ENCODE measurements at places on chromosomes 5 and 9.

- DNase-seq, result no peak
These were observed 210.6 kb downstream of the PCSK5 start for GRCh38 chr9:76101075-76101474.

DNA sequence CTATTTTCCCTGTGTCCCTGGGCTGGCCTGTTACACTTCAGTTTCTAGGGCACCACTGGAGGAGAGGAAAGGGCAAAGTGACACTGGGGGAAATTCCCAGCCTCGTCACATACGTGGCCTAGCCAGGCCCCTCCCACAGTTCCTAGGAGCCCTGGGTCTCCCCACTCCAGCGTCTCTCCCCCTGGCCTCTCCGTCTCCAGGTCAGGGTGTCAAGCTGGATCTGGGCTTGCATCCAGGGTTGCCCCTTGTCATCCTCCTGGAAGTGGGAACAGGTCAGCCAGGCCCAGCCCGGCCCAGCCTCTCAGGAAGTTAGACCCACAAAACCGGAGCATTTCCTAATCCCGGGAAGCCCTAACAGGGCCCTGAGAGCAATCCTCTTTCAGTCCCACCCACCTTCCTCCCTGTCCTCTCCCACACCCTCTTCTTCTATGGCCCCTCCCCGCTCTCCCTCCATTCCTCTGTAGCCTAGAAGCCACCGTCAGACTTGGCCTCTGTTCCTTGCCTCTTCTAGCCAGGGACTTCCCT is 4.7 kb upstream of the TNIP1 start:
- DNase-seq, result no peak

GRCh38 chr9:83007521-83008300 is 55.2 kb downstream of the RASEF start:
- DNase-seq, result no peak

- DNase-seq, result no peak
These were observed 17.1 kb downstream of the SLIT3 start for GRCh38 chr5:169283887-169284286.

GRCh38 chr9:104879555-104880309 is 48.2 kb downstream of the ABCA1 start:
- DNase-seq, result no peak

DNA sequence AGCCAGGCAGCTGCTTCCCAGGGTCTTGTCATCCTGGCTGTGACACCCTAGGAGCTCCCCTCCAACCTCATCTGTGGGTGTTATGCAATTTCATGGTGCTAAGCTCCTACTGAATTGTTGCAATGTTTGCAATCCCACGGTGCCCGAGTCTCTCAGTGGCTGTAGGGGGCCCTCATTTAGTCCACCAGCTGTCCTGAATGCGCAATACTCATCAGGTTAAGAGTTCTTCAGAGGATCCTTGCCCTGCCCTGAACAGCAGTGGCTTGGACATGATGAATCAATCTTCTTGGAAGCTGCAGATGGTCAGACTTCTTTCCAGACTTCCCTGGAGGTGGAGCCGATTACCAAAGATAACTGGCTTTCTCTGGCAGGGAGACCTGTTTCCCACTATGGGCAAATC is 584.1 kb downstream of the CCDC171 start:
- no peak for DNase-seq

GRCh38 chr9:19232823-19233194 is 2.3 kb downstream of the DENND4C start:
- no peak for DNase-seq

DNA sequence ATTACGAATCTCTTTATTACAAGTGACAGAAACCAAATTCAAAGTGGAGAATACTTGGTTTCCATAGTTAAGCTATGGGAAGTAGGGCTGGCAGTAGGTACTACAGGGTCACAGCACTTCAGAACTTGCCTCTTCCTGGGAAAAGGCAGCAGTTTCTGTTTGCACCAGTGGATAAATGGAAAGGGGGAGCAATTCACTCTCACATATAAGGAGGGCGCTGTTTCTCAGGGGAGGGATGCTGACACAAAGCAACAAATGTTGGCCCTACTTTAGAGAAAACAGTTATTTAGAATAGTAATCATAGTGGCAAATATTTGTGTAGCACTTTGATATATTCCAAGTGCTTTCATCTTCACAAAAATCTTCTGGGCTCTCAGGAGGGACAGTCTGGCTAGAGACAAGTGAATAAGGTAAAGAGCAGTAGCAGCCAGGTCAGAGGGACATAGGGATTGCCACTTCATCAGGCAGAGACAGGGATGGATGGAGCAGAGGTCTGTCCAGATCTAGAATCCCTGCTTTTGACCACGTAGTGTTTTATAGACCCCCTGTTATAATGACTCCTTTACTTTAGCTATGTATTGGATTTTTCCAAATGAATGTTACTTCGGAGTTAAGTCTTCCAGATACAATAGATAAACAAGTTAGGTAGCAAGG is 554.8 kb upstream of the SGCD start:
- DNase-seq, result no peak

DNA sequence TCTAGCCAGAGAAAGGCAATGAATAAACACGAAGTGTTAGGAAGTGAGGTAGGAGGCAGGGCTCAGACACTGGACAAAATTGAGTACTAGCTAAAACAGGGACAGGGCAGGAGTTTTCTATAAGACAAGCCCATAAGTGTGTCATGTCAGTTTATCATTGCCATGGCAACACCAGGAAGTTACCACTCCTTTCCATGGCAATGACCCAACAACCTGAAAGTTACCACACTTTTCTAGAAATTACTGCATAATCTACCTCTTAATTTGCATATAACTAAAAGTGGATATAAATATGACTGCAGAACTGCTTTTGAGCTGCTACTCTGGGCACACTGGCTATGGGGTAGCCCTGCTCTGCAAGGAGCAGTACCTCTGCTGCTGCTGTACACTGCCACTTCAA is 442.5 kb upstream of the COX7C start:
- DNase-seq, result no peak

GRCh38 chr5:31990081-31990650 is 184.0 kb downstream of the GOLPH3 start:
- DNase-seq, result no peak

DNA sequence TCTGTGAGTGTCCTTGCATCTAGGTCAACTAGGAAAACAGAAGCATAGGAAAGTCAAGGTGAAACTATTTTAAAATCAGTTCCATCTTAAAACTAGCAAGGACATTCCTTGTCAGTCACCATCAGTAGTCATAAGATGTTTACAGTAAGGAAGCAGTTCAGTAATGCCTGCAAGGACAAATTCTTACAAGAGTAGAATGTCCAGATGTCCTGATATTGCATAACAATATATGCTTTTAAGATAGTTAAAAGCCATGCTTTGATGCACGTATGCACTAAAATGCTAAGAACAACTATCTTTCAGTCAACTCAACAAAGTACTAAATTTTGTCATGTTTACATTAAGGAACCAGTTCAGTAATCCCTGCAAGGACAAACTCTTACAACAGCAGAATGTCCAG is 11.3 kb upstream of the SVEP1 start:
- no peak for DNase-seq

- DNase-seq, result no peak
These were observed 23.1 kb upstream of the ERCC6L2 start for GRCh38 chr9:95852059-95853032.

DNA sequence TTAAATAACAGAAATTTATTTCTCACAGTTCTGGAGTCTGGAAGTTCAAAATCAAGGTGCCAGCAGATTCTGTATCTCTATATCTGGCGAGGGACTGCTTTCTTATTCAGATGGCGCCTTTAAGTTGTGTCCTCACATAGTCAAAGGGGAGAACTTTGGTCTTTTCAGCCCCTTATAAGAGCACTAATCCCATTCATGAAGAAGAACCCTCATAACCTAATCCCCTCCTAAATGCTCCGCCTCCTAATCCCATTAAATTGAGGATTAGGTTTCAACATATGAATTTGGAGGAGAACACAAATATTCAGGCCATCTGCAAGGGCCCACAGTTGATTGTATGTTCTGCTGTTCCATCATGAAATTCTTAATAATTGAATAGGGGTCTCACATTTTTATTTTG is 10.8 kb upstream of the CCDC152 start:
- no peak for DNase-seq

DNA sequence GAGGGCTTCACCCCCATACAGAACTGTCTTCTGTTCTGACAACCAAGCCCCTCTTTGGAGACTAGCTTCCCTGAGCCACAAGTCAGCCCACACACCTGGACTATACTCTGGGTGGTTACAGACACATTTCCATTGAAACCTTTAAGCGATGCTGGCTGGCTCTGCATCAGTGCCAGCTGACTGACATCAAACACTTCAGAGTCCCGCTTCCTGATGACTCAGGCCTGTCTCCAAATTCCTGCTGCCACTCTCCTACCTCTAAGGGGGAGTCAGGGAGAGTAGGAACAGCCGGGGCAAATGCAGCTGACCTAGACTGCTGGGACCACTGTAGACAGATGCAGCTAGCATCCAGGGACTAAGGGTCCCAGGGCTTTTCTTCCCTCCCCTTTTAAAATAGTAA is 59.4 kb downstream of the SIL1 start:
- peak; percentile 33 for DNase-seq

- DNase-seq, result no peak
These were observed 110.8 kb downstream of the SMARCA2 start for GRCh38 chr9:2125906-2126305.

DNA sequence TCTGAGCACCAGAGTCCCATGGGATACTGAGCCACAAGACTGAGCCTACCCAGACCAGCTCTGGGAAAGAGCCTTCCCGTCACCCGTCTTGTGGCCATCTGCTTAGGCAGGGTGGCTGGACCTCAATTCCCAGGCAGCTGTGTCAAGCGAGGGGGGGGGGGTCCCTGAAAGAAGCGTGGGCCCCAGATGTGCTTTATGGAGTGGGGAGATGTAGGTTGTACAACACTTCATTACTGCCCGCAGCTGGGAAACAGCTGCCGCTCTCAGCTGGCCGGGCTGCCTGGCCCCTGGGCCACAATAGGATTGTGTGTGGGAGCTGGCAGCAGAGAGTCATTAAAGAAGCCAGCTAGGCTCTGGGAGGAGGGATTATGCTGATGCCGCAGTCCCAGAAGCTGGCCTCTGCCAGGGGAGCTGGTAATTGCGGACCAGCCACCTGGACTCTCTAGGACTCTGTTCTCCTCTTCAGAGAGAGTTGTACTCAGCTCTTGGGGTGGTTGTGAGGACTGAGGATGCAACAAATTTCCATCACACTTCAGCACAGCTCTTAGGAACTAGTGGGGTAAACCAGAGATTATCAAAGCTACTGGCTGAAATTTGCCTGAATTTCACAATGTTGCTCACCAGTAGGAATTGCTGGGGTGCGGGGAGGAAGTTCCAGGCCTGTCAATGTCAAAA is 145.4 kb downstream of the GADD45G start:
- no peak for DNase-seq

DNA sequence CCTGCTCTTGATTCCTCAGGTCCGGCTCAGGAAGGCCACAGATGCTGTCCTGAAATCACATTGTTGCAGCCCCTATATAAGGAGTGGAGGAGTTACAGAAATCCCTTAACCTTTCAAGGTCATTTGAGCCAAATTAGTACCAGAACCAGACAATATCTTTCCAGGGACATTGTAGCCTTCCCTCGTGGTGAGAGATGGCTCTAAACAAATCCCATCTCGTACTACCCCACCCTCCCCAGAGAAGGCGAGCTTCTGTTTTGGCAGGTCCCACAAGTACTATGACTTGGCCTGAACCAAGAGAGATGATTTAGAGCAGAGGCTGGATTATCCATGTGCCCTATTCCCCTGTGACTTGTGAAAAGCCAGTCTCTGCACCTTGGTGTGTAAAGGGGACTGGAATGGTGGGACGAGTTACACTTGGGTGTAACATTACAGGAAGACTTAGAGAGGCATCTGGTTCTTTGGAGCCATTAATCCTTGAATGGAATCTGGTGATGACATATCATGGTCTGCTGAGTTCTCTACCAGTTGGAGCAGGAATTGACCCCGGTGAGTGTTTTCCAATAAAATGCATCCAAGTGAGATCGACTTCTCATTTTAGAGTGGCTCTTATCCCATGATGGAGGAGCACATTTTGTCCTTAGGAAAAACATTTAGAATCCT is at the start of gene FAM240B:
Gene FAM240B (minus strand): TSS at position 51 of the 663 bp plus-strand sequence. CDS start 16,134 bp downstream, outside the sequence.
- DNase-seq, result no peak

GRCh38 chr9:134088063-134088725 is 20.4 kb upstream of the BRD3 start:
- no peak for DNase-seq

DNA sequence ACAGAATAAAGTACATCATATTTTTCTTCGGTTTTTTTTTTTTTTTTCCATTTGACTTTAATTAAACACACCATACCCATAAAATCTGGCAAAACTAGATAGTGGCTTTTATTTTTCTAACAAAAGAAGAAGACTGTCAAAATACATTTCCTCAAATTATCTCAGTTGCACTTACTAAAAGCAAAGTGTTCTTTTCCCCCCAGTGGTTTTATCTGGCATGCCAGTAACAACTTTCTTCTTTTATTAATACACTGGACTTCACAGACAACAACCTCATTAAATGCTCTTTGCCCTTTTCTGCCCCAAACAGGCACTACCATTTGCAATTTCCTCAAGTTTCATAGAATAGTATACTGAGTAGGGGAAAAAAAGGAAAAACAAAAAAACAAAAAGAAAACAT is 1792.3 kb downstream of the EFNA5 start:
- DNase-seq, result no peak

GRCh38 chr5:39714036-39714698 is 289.4 kb upstream of the DAB2 start:
- DNase-seq, result peak; percentile 78

DNA sequence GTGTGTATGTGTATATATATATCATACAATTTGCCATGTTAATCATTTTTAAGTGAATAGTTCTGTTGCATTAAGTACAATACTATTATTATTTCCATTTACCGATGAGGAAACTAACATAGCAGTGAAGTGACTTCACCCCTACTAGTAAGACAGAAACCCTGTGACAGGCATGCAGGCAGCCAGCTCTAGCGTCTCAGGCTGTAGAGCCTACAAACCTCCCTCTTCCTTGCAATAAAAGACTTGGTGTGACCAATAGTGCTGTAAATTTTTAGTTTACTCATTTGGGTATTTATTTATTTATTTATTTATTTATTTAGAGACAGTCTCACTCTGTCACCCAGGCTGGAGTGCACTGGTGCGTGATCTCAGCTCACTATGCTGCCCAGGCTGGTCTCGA is 24.7 kb downstream of the FNBP1 start:
- DNase-seq, result no peak

DNA sequence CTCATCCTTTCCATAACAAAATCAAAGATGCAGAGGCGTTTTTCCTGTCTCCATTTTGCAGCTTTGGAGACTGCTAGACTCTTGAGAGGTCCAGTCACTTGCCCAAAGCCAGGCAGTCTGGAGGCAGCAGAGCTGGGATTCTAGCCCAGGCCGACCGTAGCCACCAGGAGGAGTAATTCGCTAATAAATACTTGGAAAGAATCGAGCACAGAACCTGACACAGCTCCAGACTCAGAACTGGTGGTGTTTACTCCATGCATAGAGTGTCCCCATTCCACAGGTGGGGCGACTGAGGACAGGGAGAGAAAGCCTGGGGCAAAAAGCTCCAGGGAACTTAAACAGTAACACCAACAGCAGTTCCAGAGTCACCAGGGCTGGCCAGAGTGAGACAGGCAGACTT is 10.7 kb upstream of the CERCAM start:
- DNase-seq, result no peak

- DNase-seq, result no peak
These were observed 4.6 kb downstream of the PTCH1 start for GRCh38 chr9:95511952-95512708.

GRCh38 chr5:116457062-116457461 is 117.6 kb downstream of the SEMA6A start:
- DNase-seq, result no peak

- DNase-seq, result no peak
These were observed 259.6 kb downstream of the CDH12 start for GRCh38 chr5:22593592-22593991.

- no peak for DNase-seq
These were observed 227.2 kb downstream of the PDZD2 start for GRCh38 chr5:31866166-31866565.
